ENCODE measurements at places on chromosomes 13 and 19. TPM values are rescaled to one million over a fixed set of nuclear protein-coding genes. Genes with fewer than 3 reads are reported as not detected.

RFPL4AL1 gene
- total RNA-seq: 0.38 TPM

IL11 gene
- total RNA-seq: 19.3 TPM

ABHD8 gene
- total RNA-seq: 2.2 TPM

CEACAM8 gene
- total RNA-seq: not detected

KLHL1 gene
- total RNA-seq: not detected

URAD gene
- not detected for total RNA-seq

CEACAM3 gene
- not detected for total RNA-seq

ZNF729 gene
- not detected for total RNA-seq

CDC42EP5 gene
- 0.17 TPM for total RNA-seq

CLEC4G gene
- total RNA-seq: not detected

PSG4 gene
- total RNA-seq: 0.71 TPM

OR7A5 gene
- total RNA-seq: not detected

ZNF772 gene
- 1.4 TPM for total RNA-seq

THSD1 gene
- total RNA-seq: 6.2 TPM

KCTD4 gene
- not detected for total RNA-seq

GZMM gene
- total RNA-seq: 0.38 TPM

PRR36 gene
- total RNA-seq: 0.36 TPM

ACP7 gene
- 0.06 TPM for total RNA-seq

LRRC25 gene
- total RNA-seq: not detected

ATCAY gene
- total RNA-seq: 0.09 TPM

Data from A549 treated with GW870086 at 1 μM for 4 hours (cell line).